ENCODE measurements at places on chromosomes 11 and 22.

DNA sequence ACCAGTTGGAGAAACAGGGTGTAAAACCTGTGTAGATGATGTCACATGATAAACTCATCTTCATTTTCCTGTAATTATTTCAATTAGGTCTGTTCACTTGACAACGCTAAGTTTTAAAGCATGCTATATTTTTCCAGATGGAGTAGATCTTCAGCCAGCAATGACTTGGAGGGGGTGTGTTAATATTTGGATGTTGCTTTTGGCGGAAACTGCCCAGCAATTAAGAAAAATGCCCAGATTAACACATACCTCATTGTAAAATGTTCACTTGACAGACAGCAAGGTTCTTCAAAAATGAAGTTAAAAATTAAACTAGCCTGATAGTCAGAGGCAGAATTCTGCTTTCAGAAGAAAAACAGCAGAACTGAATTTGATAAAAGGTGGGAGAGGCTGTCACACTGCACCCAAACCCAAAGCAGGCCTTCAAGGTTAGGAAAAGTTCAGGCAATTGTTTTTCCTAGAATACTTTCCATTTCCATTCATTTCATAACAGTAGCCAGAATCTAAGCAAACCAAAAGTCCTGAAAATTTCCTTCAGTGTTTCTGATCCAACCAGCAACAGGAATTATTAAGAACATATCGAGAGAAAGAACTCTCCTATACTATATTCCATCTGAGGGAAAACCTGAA, 33.0 kb downstream of the VSIG10L2 start:
- DNase-seq, result no peak

DNA sequence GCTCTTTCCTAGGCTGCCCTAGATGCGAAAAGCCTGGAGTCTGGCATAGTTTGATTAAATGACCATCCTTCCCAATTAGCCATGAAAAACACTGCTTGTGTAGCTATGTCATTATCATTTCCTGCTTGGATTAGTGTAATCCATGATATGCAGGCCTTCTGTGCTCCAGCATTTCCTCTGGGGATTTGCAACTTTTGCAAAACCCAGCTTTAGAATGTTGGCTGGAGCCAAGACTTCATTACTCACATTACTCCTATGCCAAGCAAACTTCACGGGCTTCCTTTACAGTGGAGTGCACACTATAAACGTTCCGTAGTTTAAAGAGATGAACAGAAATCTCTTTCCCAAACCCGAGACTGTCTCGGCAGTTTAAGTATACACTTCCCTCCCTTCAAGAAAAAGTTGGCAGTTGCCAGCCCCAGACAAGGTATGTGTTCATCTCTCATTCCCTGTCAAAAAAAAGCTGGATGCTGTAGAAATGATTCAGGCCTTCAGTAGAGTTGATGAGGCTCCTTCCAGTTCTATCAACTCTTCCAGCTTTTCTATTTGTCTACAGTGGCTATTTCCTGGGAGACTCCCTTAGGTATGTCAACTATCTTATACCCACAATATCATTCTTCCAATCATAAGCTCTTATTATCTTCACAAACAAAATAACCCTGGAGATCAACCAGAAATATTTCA, 180.0 kb downstream of the MAML2 start:
- no peak for DNase-seq

DNA sequence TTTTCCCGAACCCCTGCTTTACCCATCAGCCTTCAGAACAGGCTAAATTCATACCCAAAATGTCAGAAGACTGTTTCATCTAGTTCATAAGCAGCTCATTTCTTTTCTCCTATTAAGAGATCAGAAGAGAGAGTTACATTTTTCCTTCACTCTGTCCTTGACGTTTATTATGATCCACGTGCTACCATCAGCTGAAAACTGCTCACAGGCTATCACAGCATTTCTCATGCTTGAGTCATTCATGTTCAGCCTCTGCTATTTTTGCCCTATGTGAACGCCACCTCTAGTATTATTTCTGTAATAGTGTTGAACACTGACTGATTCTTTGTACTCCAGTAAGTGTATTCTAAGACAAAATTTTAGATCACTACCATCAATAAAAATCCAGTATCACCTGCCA, 51.9 kb downstream of the SLC1A2 start:
- DNase-seq, result no peak

GRCh38 chr22:35064664-35065063, 1.3 kb upstream of the ISX start:
- no peak for DNase-seq

DNA sequence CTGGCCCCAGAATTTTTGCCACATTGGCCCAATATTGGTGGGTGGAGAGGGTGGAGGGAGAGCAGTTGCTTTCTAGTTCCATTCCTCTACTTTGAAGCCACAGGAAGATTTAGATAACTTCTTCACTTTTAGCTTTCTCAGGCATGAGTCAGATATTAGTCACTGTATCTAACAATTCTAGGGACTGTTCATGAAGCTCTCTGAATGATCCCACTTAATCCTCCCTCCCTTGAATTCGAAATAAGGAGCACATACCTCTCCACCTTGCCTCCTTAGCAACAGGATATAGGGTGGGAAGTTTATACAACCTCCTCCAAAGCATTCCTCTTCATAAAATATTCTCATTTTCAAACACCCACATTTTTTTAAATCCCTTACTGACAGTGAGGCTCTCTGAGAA, 13.5 kb downstream of the FSHB start:
- no peak for DNase-seq

- no peak for DNase-seq
These were observed 332 bp downstream of the TEAD1 start for GRCh38 chr11:12674571-12674935.

DNA sequence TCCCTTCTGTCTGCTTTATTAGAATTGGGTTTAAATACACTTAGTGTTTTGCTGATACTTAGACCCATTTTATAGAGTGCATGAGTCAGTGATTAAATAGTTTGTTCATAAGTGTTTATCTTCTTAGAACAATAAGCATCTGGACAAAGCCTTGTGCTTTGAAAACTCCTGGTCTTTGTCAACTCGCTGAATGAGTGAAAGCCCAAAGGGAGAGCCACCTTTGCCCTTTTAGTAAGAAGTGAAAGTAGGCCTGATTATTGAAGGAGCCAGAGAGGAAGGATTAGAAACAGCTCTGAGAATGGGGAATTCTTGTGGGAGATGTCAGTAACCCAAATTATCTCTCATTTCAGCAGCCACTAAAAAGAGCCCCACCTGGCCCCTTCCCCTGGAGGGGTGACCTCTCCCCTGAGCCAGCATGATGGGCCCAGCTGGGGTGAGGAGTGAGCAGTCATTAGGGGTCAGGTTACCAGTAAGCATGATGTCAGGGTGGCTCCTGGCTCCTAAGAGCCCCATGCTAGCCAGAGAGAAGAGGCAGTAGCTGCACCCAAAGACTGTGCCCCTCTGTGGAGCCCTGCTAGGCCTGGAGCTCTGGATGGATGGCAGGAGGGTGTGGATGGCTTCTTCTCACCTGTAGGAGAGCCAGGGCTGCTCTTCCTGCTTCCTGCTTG, 125.1 kb upstream of the E2F8 start:
- no peak for DNase-seq

DNA sequence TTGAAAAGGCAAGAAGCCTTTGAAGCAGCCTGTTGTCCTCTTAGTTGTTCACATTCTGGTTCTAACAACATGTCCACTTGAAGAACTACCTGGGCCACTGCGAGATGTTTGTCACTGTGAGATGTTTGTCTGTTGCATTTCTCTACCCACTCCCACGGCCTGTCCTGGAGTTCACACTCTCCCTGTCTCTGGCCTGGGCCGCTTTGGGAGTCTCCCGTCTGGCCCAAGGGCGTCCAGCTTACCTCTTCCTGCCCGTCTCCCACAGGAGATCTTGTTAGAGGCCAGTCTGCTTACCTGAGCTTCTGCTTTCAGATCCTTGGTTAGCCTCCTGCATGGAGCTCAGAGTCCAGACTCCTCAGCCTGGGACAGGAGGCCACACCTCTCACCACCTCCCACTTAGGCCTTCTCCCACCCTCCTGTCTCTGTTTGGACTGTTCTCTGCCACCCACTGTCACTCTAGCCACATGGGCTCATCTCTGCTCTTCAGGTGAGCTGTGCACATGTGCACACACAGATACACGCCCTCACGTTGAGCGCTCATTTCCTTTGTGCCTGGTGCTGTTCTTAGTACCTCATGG, 66.0 kb downstream of the TBC1D22A start:
- DNase-seq, result no peak

All from CD4-positive, alpha-beta T cell treated with Interleukin-4 for 1 hour (primary cell).